Left hindlimb (tissue), 1 donor: ENCODE measurements at places on chromosomes 2 and 18.

- DNase-seq: no peak
Observed at GRCh38 chr18:42559069-42559690, 556.3 kb downstream of the RIT2 start.

- no peak for DNase-seq
Observed at GRCh38 chr2:236051351-236051750, 116.8 kb downstream of the GBX2 start.

DNA sequence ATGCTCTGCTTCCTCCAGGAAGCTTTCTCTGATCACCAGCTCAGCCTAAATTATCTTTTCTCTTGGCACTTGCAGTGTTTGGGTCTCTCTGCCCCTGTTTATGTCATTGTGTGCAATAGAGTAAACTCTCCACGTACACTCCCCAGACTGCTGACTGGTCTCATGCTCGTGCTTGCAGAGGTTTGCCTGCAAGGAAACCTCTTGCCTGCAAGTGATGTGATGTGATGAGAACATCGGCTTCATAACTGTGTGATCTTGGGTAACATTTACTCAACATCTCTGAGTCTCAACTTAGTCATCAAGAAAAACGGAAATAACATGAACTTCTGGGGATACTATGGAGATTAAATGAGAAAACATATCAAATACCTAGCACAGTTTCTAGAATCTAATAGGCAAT, 92.3 kb downstream of the BIN1 start:
- DNase-seq: no peak

- no peak for DNase-seq
Observed at GRCh38 chr2:223681125-223681524, 79.0 kb upstream of the SCG2 start.

GRCh38 chr2:29655391-29656086, 265.8 kb downstream of the ALK start:
- no peak for DNase-seq

GRCh38 chr18:75211626-75211952, 992 bp downstream of the TSHZ1 start:
- DNase-seq: no peak

GRCh38 chr2:12162269-12163247, 416.1 kb downstream of the LPIN1 start:
- DNase-seq: no peak

- no peak for DNase-seq
Observed at GRCh38 chr2:214066862-214067261, 344.0 kb upstream of the VWC2L start.
